IPS DF 19.7 (cell line): ENCODE measurements at places on chromosomes 5 and 9.

DNA sequence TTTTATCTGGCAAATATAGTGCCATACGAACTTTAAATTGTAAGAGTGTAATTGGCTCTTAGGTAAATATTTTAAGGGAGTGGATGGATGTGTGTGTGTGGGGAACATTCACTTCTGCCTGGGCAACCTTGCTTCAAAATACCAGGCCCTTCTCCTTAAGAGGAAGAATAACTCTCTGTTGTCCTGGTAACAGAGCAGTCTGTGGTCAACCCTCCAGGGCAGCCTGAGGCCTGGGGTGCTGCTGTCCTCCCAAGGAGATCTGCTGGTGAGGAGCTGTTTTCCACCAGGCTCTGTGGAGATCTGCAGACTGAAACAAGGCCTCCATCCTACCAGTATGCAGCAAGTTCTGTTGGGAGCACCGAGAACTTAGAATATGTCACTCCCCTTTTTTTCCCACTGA is 325.2 kb downstream of the PSAT1 start:
- DNase-seq = no peak

GRCh38 chr9:121217609-121218292 is 16.1 kb upstream of the RAB14 start:
- no peak for DNase-seq

GRCh38 chr9:751137-752051 is 90.1 kb upstream of the DMRT1 start:
- no peak for DNase-seq

- DNase-seq = no peak
Observed at GRCh38 chr5:148403344-148403743, 19.6 kb downstream of the FBXO38 start.

GRCh38 chr5:169634606-169635005 is 2.5 kb upstream of the DOCK2 start:
- no peak for DNase-seq

DNA sequence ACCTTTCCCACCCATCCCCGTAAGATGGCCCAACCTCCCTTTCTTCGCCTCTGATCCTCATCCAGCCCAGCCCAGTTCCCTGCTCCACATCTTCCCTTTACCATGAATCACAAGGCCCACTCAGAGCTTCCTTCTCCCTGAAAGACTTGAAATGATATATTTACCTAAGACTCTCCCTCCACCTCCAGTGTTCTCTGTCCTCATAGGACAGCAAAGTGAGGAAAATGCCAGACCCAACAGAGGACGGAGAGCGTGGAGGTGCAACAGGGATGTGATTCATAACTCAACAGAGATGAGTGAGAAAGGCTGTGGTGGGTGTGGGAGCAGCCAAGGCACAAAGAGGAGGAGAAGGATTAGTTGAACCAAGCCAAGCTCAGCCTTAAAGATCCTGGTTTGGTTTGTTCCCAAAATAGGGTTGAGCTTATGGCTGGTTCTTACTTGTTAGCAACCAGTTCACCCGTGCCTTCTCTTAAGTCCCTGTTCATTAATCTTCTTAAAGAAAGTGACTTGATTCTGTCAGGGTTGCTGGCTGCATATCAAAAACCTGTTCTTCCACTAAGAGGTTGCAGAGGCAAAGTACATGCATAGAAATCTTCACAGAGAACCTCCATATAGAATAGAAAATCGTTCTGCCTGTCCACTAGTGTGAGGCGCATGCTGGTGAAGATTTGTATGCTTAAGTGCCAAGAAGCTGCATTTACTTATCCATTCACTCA is 183.2 kb downstream of the ACTL7B start:
- no peak for DNase-seq

GRCh38 chr5:140362875-140363630 is 3.1 kb downstream of the SLC4A9 start:
- DNase-seq = no peak

DNA sequence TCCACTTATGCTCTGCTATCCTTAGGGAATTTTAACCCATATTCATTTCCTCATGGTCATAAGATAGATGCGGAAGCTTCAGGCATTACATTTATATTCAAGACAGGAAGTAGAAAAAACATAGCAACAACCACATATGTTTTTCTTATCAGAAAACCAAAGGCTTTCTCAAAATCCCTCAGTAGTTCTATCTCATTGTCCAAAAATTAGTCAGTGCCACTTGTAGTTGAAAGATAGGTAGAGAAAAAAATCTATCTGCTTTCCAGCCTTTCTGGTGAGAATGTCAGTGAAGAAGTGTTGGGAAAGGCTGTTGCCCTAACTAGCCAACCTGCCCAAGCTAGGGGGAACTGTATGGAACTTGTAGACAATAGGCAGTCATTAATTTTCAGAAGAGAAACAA is 23.5 kb upstream of the MOCS2 start:
- no peak for DNase-seq

DNA sequence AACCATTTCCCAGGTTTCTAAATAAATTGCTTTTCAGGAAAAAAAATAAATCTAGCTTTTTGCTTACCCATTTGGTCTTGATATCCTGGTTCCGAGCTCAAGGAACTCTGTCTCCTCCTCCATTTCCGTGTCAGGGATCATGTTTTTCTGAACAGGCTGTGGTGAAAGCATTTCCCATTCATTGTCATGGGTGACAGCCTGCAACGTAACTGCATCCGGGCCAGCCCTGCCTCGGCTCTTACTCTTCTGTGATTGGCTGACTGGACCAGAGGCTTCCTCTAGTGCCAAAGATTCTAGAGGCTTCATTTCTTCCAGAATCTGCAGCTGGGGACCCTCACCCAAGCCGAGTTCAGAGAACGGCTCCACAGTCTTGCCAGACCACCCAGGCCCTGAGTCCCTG is 61.0 kb upstream of the PCA3 start:
- DNase-seq = no peak

- DNase-seq = no peak
Observed at GRCh38 chr5:53456366-53456765, 24.1 kb upstream of the FST start.

DNA sequence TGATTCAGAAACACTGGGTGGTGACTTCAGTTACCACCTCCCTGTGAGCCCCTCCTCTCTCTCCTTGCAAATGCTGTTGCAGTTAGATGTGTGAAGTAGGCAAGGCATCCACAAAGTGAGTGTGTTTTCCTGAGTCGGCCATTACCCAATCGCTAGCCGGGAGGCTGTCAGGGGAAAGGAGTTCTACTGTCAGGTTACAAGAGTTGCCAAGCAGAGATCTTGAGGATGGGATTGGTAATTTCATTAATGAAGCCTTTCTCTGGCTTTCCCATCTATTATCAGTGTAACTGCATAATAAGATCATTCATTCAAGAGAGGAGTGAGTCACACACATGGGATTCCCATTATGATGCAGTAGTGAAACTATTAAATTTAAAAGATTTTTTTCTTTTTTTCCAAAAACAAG is 106.9 kb downstream of the GLDC start:
- no peak for DNase-seq

DNA sequence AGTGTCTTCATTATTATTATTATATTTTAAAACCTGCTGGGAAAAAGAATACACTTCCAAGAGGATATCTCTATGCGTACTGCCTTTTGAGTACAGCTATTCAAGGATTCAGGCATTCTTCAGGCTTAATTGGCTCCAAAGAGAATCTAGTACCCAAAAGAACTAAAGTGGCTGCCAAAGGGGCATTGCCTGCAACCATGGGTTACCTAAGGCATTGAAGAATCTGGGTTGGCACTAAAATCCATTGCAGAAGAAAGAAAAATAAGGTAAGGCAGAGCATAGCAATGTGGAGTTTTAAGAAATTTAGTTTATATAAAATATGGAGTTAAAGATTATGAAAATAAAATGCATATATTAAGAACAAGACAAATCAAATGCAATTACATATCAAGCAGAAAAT is 223.5 kb downstream of the TMEM161B start:
- no peak for DNase-seq

- no peak for DNase-seq
Observed at GRCh38 chr9:129203556-129203909, 25.5 kb upstream of the IER5L start.

DNA sequence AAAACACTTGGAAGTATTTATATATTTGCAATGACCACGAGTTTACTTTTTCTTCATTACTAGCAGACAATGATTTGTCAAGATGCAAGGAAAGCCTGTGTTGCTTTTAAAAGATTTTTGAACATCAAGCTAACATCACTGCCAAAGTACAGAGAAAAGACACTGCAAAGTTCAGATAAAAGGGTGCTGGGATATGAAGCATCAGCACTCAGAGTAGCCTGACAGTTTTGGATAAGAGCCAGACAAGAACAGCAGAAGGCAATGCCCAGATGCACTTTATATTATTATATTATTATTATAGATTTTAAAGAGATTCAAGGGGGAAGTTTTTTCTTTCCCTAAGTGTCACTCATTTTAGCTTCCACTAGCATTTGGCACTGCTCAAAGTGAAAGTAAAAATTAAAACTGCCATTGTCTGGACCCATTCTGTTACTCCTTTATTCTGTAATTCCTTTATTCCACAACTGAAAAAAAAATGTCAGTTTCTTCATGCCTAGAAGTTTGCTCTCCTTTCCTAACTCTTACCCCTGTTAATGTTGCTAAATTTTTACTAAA is 240.6 kb downstream of the EFNA5 start:
- DNase-seq = no peak

GRCh38 chr5:125579182-125579581 is 832.7 kb upstream of the ZNF608 start:
- no peak for DNase-seq

DNA sequence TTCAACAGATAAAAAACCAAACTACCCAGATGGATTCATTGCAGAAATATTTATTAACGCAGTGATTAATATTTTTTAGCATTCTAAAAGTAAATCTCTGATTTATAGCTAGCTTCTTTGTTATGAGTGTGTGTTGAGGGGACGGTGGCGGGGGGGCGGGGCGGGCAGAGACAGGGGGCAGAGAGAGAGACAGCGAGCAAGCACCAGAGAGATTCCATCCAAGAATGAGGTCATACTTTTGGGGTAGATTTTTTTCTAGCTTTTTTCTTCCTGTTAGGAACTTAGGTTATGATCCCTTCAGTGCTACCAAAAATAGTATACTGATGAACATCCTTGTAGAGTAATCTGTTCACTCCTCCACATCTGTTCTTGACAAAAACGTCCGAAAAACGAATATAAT is 500 bp upstream of the ZNF883 start:
- DNase-seq = no peak

DNA sequence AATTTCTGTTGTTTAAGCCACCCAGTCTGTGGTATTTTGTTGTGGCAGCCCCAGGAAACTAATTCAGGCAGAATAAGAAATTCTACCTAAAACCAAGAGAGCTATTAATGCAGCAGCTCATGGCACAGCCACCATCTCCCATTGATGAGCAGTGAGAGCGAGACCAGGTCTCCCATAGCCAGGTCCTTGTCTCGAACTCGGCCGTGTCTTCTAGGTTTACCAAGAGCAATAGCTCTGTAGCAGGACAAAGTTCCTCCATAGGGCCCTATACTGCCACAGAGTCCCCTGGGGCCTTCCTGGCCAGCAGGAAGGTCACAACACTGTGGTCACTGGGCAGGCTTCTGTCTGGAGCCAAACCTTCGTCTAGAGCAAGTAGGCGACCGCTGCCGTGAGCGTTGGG is 34.5 kb upstream of the TJP2 start:
- no peak for DNase-seq

DNA sequence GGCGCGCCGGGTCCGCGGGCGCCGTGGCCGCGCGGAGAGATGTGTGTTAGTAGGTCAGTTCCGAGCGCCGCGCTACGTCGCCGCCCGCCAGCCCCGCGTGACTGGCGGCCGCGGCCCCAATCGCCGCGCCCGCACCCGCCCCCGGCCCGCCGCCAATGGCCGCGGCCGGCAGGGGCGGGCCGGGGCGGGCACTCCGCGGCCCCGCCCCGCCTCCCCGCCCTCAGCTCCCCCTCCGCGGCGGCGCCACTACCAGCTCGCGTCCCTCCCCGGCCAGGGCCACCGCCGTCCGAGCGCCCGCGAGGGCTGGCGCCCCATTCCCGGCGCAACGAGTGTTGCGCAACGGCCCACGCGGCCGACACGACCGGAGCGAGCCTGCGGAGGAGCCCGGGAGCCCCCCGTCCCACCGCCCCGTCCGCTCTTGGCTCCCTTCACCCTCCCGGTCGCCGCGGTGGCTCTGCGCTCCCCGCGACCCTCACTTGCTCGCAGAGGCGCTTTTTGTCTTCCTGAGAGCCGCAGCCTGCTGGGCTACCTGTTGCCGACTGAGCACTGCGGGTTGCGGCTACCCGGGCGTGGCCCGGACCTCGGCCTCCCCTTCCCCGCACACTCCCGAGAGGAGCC is at the start of gene NFIL3:
TSS of gene NFIL3 (minus strand) at position 48 of the 618 bp plus-strand sequence. CDS start 13,098 bp downstream, outside the sequence.
- no peak for DNase-seq

DNA sequence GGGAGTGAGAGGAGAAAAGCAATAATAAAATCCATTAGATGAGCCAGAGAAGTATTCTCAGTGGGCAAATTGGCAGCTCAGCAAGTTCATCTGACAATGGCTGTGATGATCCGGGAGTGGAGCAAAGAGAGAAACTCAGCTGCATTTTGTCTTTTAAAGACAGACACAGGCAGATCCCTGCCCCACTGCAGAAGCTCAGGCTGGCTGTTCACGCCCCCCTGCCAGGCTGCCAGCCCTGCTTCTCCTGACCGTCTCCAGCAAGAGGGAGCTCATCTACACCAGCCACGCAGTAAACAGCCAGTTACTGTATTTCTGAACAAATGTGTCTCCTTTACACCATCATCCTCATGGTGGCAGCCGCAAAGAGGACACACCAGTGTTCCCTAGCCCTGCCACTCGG is 114.3 kb upstream of the SARDH start:
- DNase-seq = no peak

DNA sequence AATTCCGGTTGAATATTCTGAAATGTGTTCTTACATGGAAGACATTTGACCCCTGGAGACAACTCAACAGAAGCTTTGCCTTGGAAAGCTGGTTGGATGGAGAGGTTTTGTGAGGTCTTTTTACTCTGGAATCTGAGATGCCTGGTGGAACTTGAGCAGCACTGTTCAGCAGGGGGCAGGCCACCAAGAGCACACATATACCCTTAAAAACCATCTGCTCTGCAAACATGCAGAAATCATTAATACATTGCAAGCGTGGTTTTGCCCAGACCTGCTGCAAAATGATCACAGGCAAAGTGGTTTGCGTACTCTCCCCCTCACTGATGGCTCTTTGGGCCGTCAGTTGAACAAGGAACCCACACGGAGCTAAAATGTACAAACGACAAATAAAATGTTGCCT is 32.8 kb upstream of the DAP start:
- DNase-seq = no peak

- no peak for DNase-seq
Observed at GRCh38 chr9:136362450-136362784, 1.1 kb downstream of the DNLZ start.
